ENCODE measurements at places on chromosomes 7 and 10.

GRCh38 chr7:99790407-99790806 is 6.4 kb upstream of the CYP3A4 start:
- DNase-seq: no peak

DNA sequence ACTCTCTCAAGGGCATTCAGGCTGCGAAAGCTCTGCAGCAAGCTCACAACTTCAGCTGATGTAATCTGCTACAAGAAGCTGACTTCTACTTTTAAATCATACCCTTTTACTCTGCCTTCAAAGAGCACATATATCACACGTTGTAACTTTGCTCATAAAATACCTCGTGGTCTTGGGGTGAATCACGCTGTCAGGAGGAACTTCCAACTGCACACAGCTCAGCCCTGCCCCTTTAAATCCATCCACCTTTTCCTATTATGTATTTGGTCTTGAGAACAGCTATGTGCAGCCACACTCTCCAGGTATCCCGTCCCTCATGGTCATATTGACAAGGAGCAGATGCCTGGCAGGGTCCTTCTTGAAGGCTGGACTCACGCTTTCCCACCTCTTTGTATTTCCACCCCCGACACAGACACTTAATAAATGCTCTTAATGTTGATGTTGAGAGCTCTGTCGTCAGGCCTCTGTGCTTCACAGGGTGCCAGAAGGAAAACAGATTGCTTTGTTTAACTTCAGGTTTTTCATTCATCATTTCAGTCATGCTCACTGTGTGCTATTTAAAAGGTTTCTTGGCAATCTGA is 47.6 kb downstream of the ICA1 start:
- DNase-seq: no peak

- DNase-seq: no peak
Observed at GRCh38 chr7:91503934-91504555, 239.8 kb downstream of the FZD1 start.

DNA sequence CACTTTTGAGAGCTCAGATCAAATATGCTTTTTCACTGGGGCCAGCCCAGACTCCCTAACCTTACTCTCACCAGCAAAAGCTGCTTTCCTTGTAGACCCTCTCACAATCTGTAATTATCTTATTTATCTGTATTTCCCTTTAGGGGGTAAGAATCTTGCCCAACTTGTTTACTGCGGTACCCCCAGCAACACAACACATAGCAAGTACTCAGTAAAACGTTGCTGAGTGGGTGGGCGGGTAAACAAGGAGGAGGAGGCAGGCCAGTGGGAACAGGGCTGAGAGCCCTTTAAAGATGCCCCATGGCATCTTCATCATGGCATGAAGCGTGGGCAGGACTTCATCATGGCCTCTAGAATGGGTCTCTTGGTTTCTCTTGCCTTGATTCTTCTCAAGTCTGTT is 64.2 kb downstream of the SORBS1 start:
- no peak for DNase-seq

- DNase-seq: no peak
Observed at GRCh38 chr10:49559476-49559875, 20.6 kb upstream of the ERCC6 start.

GRCh38 chr7:134246347-134246746 is 70.4 kb downstream of the SLC35B4 start:
- no peak for DNase-seq

- DNase-seq: no peak
Observed at GRCh38 chr7:112431803-112432202, 18.5 kb upstream of the IFRD1 start.

- no peak for DNase-seq
Observed at GRCh38 chr10:88114368-88114767, 250.9 kb downstream of the PTEN start.

DNA sequence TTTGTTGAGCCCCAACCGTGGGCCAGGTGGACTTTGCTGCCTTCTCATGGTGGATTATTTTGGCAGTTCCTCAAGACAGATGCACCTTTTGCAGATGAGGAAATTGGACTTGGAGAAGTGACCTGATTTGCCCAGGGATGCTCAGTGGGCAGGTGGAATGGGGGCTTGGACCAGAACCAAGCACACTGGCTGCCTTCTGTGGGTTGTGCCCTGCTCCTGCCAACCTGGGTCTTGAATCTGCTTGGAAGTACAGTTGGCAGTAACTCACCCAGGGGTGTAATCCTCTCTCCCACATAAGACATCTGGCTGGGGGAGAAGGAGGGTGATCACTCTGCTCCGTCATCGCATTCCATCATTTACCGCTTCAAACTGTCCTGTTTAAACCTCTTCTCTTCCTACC is 110.5 kb upstream of the GPR26 start:
- DNase-seq: no peak

- no peak for DNase-seq
Observed at GRCh38 chr10:100022403-100022802, 12.7 kb upstream of the DNMBP start.

- no peak for DNase-seq
Observed at GRCh38 chr7:77825131-77825530, 26.6 kb downstream of the PHTF2 start.

DNA sequence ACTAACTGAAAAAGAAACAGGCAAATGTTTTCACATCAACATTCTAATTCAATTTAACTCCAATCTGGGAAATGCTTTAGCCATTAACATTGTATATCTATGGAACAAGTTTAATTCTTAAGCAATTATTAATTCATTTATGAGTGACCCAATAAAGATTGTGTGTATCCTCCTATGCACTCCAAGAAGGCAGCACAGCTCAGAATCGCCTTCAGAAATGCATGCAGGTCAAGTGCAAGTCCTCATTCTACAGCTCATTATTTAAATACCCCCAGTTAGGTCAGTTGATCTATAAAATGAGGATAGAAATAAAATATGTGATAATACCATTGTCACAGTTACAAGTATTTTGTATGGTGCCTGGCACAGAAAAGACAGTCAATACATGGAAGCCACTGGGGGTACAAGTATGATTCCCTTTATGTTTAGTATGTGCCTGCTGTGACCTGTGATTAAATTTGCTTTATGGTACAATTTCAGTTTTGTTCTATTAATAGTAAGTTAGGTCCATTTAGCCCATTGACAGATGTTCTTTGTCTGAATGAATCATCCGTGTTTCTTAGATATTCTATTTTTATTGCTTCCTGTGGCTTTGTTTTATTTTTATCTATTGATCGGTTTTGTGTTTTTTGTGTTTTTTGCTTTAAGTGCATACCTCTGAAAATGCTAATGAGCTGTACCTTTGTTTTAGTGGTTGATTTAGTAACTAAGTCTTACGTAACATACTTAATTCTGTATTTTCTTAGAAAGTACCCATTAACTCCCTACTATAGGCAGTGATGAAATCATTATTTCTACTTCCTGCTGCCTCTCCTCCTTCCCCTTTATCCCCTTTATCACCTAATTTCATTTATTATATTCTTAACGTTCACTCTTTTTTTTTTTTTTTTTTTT is 42.8 kb downstream of the CPXM2 start:
- no peak for DNase-seq

DNA sequence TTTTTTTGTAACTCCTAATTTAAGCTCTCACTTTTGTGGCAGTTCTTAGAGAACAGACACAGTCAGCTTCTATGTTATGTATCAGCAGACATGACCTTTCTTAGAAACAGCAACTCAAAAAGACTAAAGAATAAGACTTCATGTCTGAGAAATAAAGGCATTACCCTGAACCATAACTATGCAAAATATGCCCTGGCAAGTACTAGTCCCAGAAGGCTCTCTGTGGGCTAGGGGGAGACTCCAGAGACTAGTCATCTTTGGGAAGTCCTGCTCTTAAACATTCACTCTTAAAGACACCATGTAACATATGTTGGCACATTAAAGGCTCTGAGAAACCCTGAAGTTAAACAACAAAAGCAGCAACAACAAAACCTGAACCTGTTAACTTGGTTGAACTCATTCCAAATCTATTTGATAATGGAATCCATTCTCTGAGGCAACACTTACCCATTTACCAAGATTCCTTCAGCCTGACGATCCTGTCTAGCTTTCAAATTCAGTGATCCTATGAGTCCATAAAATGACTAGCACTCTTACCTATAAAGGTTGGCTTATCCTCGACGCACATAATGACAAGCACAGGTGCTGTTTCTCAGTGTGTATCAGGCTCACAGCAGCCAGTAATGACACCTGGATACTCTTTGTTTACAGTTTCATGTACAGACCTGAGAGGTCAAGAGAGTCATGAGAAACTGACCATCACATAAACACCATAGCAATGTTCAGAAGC is 62.3 kb downstream of the OSBPL3 start:
- no peak for DNase-seq

DNA sequence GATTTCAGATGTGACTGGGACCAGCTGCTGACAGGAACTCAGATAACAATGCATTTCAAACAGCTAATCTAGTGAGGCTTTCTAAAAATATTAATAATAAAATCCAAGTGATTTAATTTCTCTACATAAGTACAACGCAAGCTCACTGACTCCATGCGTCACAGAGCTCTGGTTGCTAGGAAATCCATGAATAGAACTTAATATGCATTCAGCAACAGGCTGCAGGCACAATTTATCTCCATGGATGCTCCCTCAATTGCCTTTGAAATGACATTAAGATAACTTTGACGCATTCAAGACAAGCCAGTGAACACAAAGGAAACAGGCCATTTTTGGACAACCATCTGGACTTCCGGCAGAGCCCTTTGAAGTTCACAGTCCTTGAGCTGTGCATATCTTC is 118.7 kb upstream of the COL1A2 start:
- DNase-seq: no peak

DNA sequence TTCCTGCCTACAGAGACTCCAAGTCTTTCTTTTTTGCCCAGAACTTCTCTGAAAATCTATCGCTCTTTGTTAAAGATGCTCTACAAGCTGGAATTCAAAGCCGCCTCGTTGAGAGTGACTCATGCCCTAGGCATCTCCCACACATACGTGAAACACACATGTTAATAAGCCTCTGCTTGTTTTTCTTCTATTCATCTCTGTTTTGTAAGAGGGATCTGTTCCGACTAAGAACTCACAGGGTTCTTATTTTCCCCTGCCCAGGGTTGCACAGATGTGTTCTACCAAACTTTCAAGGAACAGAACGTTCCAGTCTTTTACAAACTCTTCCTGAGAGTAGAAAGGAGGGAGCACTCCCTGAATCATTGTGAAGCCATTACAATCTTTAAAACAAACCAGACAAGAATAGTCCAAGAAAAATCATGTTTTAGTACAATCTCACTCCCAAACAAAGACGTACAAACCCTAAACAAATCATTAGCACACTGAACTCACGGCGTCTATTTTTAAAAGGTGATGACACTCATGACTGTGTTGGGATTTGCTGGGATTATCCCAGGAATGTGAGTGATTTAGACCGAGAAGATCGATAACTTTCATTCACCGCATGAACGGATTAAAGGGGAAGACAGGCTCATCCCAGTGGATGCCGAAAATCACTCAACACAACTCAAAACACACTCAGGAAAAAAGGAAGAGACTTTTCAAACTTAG is 55.3 kb upstream of the INPP5A start:
- DNase-seq: no peak

DNA sequence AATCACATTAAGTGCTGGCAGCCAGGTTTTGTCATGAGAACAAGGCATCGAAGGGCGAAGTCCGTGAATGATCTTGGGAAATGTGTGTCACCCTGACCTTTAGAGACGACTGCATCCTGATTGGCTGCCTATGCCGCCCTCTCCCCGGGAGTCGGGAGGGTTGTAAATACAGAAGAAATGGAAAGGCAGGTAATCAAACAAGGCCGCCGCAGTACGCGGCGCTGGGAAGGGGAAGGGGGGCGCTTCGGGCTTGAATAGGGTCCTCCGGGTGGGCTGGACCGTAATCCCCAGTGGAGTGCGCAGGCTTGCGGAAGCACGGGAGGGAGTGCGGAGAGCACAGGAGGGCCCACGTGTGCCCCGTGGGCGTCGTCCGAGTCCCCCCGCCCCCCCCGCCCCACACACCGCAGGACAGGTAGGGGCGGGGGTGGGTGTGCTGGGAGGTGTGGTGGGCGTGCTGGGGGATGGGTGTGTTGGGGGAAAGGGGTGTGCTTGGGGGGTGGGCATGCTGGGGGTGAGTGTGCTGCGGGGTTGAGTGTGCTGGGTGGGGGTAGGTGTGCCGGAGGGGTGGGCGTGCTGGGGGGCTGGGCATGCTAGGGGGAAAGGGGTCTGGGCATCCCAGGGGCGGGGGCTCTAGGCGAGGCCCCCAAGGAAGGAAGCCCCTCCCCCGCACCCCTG is 169.4 kb downstream of the ARHGAP12 start:
- DNase-seq: peak; percentile 74

DNA sequence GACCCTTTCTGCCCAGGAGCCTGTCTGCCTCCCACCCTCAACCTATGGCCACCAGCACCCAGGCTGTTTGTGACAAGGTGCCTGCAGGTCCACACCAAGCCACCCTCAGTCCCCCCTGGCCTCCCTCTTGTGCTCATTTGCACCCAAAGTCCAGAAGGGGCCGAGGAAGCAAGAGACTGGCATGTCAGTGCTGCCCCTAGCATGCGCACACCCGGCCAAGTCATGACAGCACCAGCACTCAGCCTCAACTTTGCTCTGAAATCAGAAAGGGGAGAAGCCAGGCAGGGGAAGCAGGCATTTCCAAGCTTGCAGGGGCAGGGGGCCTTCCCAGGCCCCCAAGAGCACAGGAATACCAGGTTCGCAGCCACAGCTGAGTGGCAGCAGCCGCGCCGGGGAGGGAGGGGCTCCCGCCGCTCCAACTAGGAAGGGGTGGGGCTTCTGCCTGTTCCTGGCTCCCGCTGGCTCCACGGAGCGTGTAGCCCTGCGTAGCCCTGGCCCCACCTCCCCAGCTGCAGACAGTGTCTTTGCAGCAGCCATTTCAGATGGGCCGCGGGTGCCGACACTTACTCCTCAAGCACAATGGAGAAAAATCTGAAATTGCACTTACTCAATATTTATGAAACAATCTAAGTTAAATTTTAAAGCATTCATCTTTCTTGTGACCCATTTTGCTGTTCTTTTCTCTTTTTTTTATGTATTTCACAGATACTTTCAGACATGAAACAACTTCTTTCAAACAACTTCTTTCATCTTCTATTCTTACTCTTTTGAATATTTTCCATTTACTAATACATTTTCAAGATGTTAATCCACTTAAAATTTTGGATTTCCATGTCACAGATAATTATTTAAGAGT is 54.9 kb upstream of the ABCB5 start:
- no peak for DNase-seq

GRCh38 chr7:40474790-40475680 is 340.2 kb downstream of the SUGCT start:
- no peak for DNase-seq

- DNase-seq: no peak
Observed at GRCh38 chr7:22363756-22364422, 6.9 kb upstream of the RAPGEF5 start.

GRCh38 chr10:101014230-101014884 is 14.7 kb downstream of the LZTS2 start:
- peak; percentile 77 for DNase-seq

- no peak for DNase-seq
Observed at GRCh38 chr7:17663061-17663675, 277.1 kb downstream of the SNX13 start.

DNA sequence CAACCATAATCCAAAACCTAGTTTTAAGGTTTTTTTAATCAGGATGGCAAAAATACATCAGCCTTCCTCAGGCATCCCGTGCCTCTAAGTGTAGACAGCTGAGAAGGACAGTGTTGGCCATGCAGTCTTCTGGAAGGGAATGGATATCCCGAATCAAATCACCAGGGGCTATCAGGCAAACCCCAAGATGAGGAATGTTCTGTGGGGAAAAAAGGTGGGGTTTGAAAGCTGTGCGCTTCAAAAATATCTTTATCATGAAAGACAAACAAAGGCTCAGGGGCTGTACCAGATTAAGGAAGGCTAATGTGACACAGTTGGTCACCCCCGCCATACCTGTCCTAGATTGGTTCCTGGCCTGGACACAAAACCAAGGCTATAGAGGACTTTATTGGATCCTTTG is 5.4 kb downstream of the TMEM273 start:
- DNase-seq: no peak

GRCh38 chr10:98267894-98268693 is at the start of gene LOXL4:
Gene LOXL4 (minus strand): TSS chr10:98268194. CDS start chr10:98263019, 5,175 bp downstream.
- DNase-seq: no peak
